Suppressor macrophage treated with lipopolysaccharide for 4 hours (primary cell): ENCODE measurements at places on chromosomes 16 and 17.
A peak's percentile ranks its signal among the peaks of the same experiment; 100 is the strongest.

DNA sequence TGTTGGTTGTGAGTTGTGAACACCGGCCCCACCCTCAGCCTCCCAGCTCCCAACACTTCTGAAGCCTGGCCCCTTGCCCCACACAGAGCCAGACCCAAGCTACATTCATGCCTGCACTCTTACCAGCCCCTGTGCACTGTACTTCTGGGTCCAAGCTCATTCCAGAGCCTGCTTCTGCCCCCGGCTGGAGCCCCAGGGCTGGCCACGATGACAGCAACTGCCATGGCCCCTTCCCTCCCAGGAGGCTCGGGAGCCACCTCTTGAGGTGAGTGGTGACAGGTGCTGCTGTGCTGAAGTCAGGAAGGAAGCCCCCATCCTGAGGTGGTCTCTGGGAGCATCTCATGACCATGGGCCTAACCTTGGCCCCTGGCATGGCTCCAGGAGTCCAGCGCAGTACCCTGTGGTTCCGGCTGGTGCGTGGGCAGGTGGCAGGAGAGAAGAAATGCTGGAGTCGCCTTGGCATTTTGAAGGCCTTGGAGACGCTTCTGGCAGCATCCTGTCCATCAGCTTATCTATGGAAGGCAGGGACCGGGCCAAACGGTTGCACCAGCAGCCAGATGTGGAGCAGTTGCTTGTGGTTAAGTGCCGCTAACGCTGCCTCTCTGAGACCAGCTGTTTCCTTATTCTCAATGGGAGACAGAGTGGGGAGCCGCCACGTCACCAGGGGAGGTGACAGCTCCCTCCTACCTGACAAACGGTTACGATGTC is 3.9 kb upstream of the CDT1 start:
- no peak for DNase-seq

GRCh38 chr17:68600931-68601564 is at the start of gene FAM20A:
Gene FAM20A, minus strand, starts transcription at chr17:68601367. Its CDS starts 701 bp downstream, at chr17:68600666.
- DNase-seq, result peak; percentile 75

DNA sequence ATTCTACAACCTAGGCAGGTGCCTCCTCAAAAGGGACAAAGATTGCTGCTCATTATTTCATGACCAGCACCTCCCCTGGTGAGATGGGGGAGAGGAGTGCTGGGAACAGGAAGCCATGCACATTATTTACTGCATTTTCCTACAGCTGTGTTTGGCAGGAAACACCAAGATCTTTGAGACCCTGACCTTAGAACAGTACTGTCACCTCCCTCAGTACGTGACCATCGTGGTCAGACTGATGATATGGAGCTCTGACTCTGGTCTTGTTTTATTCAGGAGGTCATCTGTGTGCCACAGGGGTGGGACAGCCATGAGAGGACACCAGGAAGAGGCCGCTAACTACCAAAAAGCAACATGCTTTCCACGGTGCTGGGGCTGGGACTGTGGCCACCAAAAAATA is 37.4 kb downstream of the USP22 start:
- no peak for DNase-seq

GRCh38 chr17:42026857-42027589 is 7.1 kb downstream of the NKIRAS2 start:
- DNase-seq, result no peak

GRCh38 chr17:65173284-65173793 is 36.2 kb downstream of the RGS9 start:
- no peak for DNase-seq

DNA sequence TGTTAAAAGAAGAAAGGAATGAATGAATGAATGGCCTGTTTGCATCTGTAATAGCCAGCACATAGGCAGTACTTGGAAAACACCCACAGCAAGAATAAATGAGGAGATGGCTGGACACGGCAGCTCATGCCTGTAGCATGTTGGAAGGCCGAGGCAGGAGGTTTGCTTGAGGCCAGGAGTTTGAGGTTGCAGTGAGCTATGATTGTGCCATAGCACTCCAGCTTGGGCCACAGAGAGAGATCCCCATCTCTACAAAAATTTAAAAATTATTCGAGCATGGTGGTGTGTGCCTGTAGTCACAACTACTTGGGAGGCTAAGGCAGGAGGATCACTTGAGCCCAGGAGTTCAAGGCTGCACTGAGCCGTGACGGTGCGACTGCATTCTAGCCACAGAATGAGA is 12.5 kb downstream of the IL4R start:
- no peak for DNase-seq

- peak; percentile 70 for DNase-seq
Measured at GRCh38 chr16:24036614-24037013, 200.8 kb downstream of the PRKCB start.

DNA sequence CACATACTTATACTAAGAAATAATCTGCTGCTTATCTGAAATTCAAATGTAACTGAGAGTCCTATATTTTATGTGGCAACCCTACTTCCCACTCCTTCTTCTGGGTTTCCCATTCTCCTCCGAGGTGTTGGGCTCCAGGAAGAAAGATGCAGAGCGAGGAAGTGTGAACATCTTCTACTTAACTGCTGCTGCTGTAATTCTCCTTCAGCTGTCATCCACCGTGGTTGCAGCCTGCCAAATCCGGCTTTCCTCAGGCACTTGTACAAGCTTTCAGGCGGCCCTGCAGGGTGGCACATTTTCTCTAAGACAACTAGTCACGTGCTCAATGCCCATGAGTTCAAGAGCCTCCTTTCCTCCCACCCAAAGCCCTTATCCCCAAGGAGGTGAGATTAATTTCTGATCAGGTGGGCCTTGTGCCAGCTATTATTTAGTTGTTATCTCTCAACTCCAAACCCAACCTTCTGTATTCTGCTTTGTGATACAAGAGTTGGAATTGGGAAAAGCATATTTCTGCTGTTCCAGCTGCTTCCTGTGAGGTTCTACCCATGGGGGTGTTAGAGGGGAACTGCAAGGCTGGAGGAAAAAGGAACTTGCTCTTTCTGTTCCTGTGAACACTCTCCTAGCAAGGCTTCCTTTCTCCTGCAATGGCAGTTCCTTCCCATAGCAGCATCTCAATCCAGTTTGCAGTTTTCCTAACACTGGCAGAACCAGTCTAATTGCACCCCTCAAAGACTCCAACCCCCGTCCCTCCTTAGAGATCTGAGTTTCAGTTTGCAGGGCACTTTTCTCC is 67.6 kb upstream of the RBBP6 start:
- peak; percentile 19 for DNase-seq

- no peak for DNase-seq
Measured at GRCh38 chr17:46144246-46144645, 49.0 kb downstream of the KANSL1 start.

- DNase-seq, result no peak
Measured at GRCh38 chr17:47812146-47812920, 9.3 kb downstream of the OSBPL7 start.

DNA sequence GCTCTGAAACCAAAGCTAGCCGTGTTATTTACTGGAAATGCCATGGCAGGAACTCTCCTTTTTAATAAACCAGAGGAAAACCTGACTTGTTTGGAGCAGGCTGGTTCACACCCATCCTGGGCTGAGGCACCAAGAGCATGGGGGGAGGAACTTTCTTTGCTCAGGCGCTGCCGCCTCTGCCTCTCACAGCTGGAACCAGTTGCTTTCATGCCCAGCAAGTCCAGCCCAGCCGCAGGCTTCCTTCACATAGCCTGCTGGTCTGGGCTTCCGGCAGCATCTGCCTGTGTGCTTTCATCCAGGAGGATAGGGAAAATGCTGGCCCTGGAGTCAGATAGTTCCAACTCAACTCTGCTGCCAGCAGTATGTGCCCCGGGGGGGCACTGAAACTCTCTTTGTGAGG is 88.1 kb upstream of the ASIC2 start:
- DNase-seq, result no peak

- DNase-seq, result no peak
Measured at GRCh38 chr16:72224260-72224768, 52.4 kb upstream of the PMFBP1 start.

DNA sequence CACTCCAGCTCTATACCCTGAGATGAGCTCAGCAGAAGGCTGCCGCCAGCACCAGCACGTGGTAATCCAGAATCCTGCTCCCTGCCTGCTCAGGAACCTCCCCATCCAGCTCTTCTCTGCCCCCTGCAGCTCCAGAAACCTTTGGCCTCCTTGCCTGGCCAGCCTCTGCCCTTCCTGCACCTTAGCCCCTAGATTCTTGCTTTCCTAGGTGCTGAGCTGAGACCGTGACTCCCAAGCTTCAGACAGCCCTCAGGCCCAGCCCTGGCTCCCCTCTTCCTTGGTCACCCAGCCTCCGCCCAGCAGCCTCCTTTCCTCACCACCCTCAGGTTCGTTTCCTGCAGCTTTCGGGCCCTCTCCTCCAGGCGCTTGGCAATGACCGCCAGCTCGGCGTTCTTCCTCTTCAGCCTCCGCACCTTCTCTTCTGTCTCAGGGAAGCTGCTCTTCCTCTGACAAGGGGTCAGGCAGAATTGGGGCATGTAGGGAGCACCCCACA is 2.6 kb downstream of the TSPOAP1 start:
- no peak for DNase-seq

- peak; percentile 10 for DNase-seq
Measured at GRCh38 chr16:66229651-66230050, 136.8 kb upstream of the CDH5 start.

DNA sequence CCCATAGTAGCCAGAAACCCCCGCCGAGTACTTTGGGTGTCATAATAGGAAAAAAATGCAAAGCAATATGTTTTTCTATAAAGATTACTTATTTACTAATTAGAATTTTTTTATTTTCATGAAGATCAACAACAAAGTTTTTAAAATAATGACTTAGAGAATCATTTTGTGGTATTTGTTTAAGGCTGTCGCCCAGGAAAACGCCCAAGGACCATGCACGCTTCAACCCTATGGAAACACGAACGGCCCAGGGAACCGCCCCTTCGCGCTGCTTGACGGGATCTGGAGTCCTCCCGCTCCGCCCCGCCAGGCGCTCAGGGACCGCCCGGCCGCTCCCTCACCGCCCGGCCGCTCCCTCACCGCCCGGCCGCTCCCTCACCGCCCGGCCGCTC is 408 bp upstream of the KPNA2 start:
- DNase-seq, result no peak

DNA sequence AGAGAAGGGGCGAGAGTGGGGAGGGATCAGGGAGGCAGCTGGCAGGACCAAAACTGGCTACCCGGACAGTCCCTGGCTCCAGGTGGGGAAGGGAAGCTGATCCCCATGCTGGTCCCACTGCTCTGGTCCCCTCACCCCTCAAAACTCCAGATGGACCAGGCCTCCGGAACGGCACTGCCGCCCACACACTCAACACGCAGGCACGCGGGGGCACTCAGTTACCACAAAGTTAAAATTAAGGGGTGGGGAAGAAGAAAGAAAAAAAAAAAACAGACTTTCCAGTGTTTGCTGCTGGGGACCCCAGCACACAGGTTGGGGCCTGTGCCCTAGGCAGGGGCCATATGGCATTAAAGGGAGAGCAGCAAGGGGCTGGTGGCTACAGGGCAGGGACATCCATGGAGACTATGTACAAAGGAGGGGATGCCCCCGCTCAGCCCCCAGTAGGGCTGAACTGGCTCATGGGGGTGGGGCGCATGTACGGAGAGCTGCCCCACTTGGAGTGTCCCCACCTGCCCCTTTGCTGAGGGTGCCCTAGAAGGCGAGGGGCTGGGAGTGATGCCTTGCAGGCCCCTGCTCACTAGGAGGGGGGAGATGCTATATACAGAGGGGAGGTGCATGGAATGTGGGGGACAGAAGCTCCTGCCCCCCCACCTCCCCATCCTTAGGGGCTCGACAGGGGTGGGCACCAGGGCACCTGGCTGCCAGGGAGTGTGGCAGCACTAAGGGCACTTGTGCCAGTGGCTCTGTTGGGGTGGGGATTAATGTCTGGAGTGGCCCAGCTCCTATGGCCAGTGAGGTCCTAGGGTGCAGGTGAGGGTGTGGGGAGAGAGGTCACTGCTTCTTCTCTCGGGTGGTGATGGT is 5.6 kb downstream of the TP53I13 start:
- no peak for DNase-seq

- peak; percentile 83 for DNase-seq
Measured at GRCh38 chr17:8073627-8074484, 13.7 kb downstream of the ALOX12B start.

- peak; percentile 88 for DNase-seq
Measured at GRCh38 chr17:41647940-41648410, 23.6 kb upstream of the KRT17 start.

DNA sequence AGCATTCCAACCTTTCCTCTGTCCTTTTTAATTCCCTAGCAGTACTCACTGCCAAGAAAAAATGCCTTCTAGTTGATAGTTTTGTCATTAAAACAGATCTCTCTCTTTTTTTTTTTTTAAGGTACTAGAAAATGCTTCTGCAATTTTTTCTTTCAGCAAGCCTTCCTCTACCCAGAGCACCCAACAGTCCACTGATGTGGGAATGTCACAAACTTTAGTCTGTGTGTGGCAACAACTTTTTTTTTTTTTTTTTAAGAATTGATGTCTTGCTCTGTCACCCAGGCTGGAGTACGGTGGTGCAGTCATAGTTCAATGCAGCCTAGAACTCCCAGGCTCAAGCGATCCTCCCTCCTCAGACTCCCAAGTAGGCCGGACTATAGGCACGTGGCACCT is 34.7 kb downstream of the CDRT15 start:
- DNase-seq, result no peak

- DNase-seq, result no peak
Measured at GRCh38 chr17:67525239-67526135, 148.4 kb downstream of the PITPNC1 start.

- no peak for DNase-seq
Measured at GRCh38 chr17:7260651-7261378, 1.5 kb downstream of the CLDN7 start.

DNA sequence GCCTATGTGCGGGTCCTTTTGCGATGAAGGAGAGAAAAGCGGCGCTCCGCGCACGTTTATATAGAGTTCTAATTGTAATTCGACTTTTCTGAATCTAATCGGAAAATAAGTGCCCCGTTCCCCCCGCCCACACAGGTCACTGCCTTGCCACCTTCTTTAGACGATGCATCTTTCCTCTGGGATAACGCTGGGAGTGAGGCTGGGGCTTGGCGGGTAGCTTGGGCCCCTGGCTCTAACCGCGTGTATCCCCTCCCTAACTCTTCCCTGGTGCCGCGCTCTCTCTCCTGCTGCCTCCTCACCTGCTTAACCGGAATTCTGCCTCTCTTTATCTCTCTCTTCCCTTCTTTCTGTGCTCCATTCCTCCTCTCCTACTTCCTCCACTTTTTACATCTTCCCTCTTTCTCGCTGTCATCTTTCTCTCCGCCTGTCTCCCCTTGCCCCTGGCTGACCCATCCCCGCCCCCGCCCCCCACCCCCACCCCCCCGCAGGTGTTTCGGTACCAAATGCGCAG is 2.6 kb downstream of the LHX1 start:
- DNase-seq, result no peak

DNA sequence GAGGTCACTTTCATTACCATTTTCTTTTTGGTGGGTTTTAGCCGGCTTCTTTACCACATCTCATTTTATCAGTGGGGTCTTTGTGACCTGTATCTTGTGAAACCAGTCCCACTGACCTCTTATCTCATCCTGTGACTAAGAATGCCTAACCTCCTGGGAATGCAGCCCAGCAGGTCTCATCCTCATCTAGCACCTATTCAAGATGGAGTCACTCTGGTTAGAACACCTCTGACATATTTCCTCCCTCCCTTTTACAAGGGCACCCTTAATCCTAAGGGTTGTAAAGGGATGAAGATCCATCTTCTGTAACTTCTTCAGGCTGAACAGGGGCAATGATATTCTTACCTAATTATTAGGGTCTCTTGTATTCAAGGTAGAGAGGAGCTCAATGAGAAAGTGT is 107.9 kb upstream of the HAS3 start:
- no peak for DNase-seq
